ENCODE measurements at places on chromosomes 12 and 14.
A peak's percentile ranks its signal among the peaks of the same experiment; 100 is the strongest.

GRCh38 chr12:13233830-13234641 is 37.5 kb downstream of the EMP1 start:
- peak; percentile 52 for DNase-seq

DNA sequence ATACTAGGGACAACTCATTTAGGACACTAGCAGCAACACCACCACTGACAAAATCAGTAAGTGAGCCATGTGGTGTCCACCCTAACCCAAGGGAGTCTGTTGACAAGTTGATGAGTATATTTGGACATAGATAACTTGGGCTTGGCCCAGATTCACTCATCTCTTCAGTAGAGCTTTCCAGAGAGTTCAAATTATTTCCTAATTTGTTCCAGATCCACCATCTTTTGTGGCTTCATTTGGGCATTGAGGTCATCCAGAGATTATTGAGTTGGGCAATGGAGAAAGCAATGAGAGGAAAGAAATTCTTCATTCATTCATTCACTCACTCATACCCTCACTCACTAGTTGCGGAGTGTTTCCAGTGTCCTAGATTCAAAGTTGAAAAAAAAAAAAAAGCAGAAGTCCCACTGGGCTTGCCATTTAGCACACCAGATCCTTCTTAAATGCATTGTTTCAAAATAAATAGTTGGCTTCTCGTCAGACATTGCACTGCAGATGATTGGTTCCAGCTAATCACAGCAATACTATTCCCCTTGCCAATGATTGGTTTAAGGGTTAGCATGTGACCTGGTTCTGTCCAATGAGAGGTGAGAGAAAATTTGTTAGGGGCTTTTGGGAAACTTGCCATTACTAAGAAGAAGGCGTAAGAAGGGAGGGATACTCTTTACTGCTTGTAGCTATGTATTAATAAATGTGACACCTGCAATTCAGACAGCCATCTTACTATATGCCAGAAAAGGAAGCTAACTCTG is 31.8 kb upstream of the WSCD2 start:
- DNase-seq, result no peak

GRCh38 chr12:13875744-13876143 is 105.7 kb downstream of the GRIN2B start:
- DNase-seq, result no peak

GRCh38 chr12:112029301-112029700 is 16.1 kb downstream of the ERP29 start:
- DNase-seq, result peak; percentile 72

- no peak for DNase-seq
Observed at GRCh38 chr12:45970391-45970790, 20.0 kb downstream of the SCAF11 start.

- no peak for DNase-seq
Observed at GRCh38 chr14:92247947-92248346, 75.0 kb upstream of the SLC24A4 start.

DNA sequence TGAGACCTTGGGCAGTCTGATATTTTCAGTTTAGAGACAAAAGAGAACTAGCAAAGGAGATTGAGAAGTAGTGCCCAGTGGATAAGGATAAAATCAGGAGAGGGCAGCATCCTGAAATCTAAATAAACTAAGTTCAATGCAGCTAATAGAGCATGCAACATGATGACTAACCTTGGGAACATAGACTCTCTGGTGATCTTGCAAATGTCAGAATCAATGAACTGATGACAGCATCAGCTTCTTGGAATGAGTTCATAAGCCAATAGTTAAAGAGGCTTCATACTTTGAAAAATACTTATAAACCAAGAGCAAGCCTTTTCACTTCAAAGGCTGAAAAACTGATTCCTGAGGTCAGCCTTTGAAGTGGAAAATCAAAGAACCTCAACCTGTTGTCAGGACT is 8.2 kb downstream of the TAS2R19 start:
- no peak for DNase-seq

- no peak for DNase-seq
Observed at GRCh38 chr12:31485571-31485970, 105.4 kb downstream of the DENND5B start.

DNA sequence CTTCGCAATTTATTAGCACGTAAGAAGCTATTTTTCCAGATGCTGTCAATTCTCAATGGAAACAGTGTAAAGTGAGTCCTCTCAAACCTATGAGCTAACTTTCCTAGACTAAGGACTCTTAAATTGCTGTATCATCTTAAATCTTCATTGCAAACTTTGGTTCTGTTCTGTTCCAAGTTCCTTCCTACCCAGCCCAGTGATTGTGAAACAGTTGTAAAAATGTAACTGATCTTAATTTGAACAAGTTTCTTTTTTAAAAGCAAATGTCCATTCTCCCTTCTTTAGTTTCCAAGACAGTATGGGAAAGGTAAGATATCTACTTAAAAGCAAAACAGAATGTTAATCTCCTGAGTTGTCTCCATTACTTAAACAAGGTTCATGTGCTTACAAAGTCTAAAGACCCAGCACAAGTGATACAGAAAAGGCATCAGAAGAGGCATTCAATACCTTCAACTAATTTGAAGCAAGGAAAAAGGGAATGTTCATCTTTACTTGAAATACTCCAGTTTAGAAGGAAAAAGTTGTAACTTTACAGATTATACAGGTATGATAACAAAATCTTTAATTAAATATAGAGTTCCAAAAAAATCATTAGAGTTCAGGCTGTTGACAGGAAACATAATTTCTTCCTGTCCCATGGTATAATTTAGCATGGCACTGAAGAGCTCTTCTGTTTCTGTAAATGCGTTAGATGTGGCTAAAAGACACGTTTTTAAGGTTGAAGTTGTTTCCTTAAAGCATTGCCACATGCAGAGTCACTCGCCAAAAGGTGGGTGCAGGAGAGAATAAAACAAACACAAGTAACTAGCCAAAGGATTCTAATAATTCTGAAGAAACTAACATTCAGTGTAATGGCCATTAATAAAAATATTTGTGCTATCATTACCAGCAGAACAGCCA is 101.5 kb upstream of the USP15 start:
- DNase-seq, result no peak

- peak; percentile 57 for DNase-seq
Observed at GRCh38 chr14:54893151-54893760, 9.4 kb downstream of the GCH1 start.

DNA sequence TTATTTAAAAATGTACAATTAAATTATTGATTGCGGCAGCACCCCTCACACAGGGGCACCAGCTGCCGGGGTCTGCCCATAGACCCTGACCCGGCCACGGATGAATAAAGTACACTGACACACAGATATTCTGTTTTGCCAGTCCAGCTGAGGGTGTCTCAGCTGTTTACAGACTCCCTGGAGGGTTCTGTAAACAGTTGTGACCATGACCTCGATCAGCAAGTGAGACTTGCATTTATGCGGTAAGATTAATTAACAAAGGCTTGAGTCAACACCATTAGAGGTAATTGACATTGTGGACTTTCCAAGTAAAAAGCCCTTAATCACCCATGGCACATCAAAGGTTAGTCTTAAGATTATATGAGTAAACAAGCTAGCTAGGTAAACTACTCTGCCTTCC is 94.3 kb downstream of the FUT8 start:
- no peak for DNase-seq

DNA sequence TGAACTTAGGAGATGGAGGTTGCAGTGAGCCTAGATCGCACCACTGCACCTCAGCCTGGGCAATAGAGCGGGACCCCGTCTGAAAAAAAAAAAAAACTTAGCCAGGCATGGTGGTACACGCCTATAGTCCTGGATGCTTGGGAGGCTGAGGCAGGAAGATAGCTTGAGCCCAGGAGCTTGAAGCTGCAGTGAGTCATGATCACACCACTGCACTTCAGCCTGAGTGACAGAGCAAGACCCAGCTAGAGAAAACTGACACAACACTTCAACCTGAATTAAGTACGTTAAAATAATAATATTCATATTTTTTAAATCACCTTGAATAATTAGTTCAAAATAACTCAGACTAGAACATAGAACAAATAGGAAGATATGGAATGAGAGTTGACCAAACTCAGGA is 5.7 kb upstream of the CATSPERB start:
- no peak for DNase-seq

- no peak for DNase-seq
Observed at GRCh38 chr12:65867394-65867793, 43.1 kb downstream of the HMGA2 start.

DNA sequence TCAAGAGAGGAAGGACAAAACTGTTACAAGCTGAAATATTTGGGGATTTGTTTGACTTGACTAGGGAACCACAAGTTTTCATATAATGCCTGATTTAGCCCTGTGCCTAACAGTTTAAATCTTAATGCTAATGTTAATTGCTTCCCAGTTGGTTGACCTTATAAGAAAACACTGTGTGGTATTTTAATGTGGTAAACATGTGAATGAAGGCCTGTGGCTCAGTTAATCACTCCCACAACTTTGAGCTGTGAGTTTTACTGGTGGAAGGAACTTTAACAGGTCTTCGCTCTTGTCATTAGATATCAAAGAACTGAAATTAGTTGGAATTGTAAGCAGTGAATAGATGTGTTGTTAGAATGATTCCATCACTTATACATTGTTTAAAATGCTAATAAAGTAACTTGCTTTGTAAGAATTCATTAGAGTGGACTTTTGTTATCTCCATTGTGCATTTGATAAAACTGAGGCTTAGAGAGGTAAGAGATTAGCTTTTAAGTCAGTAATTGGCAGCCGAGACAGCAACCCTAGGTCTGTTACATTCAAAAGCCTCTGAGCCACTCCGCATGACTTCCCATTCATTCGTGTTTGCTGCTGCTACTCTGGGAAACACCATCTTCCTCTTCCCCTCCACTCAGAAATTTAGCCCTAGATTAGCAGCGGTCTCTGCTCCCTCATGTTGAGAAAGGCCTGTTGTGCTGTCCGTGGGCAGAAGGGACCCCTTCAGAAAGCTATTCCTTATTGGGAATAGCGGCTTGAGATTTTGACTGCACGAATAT is 1.0 kb upstream of the TBK1 start:
- peak; percentile 77 for DNase-seq

- DNase-seq, result no peak
Observed at GRCh38 chr12:65325183-65325582, 46.7 kb downstream of the MSRB3 start.

DNA sequence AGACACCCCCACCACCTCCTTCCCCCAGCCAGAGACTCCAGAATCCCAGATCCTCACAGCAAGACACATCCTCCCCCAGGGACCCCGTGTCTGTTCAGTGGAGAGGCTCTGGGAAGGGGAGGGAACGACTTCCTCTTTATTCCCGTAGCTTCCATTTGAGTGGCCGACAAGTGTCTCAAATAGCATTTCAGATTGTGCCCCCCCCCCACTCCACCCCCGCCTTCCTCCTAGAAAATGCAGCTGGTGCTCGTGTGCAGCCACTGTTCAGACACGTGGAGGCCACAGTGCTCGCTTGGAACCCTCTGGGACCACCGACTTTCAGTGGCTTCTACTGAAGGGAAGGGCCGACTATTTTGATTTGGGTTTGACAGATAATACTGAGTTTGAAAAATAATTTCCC is 14.3 kb downstream of the PPP2R5C start:
- no peak for DNase-seq

DNA sequence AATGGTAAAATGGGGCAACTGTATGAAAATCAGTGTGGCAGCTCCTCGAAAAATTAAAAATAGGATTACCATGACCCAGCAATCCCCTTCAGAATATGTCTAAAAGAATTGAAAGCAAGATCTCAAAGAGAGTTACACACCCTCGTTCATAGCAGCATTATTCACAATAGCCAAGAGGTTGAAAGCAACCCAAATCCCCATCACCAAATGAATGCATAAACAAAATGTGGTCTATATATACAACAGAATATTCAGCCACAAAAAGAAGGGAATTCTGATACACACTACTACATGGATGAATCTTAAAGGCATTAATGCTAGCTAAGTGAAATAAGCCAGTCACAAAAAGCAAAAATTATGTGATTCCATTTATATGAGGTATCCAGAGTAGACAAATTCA is 27.2 kb downstream of the RAD52 start:
- no peak for DNase-seq

- DNase-seq, result no peak
Observed at GRCh38 chr14:89544636-89545301, 127.7 kb upstream of the FOXN3 start.

- DNase-seq, result no peak
Observed at GRCh38 chr14:50360851-50361250, 35.8 kb downstream of the CDKL1 start.

GRCh38 chr14:96901227-96901626 is 104.0 kb downstream of the VRK1 start:
- no peak for DNase-seq
